ENCODE measurements at places on chromosomes 4 and X. TPM values are rescaled to one million over a fixed set of nuclear protein-coding genes. Genes with fewer than 3 reads are reported as not detected.

SLC2A9 gene
- polyA plus RNA-seq = 4.1 TPM

PITX2 gene
- 2.1 TPM for polyA plus RNA-seq

SEPSECS gene
- polyA plus RNA-seq = 3.9 TPM

DRD5 gene
- not detected for polyA plus RNA-seq

SSX2B gene
- polyA plus RNA-seq = not detected

QDPR gene
- 5.5 TPM for polyA plus RNA-seq

CLTRN gene
- polyA plus RNA-seq = 0.38 TPM

IL15 gene
- polyA plus RNA-seq = 6.5 TPM

SLC25A4 gene
- 20.6 TPM for polyA plus RNA-seq

P2RY4 gene
- not detected for polyA plus RNA-seq

AKAP17A gene
- 23.9 TPM for polyA plus RNA-seq

XAGE1A gene
- polyA plus RNA-seq = not detected

RGN gene
- polyA plus RNA-seq = 1.4 TPM

MTMR8 gene
- 1.2 TPM for polyA plus RNA-seq

DKK2 gene
- polyA plus RNA-seq = 0.08 TPM

CCKAR gene
- polyA plus RNA-seq = not detected

LRAT gene
- 0.16 TPM for polyA plus RNA-seq

RIPPLY1 gene
- polyA plus RNA-seq = not detected

CPZ gene
- polyA plus RNA-seq = 7.2 TPM

SSX4B gene
- not detected for polyA plus RNA-seq

YY2 gene
- 0.77 TPM for polyA plus RNA-seq

SPIN2B gene
- 6.4 TPM for polyA plus RNA-seq

AFP gene
- 0.05 TPM for polyA plus RNA-seq

SLC49A3 gene
- polyA plus RNA-seq = 7.2 TPM

CSN1S1 gene
- polyA plus RNA-seq = not detected

ARHGEF9 gene
- polyA plus RNA-seq = 12.0 TPM

All from esophagus (tissue), 2 donors.